ENCODE measurements at places on chromosomes 13 and 19.
A peak's percentile ranks its signal among the peaks of the same experiment; 100 is the strongest.

GRCh38 chr19:28402701-28403290 is 810.2 kb downstream of the UQCRFS1 start:
- no peak for DNase-seq

- DNase-seq, result no peak
Observed at GRCh38 chr19:21269813-21270212, 59.4 kb downstream of the ZNF708 start.

DNA sequence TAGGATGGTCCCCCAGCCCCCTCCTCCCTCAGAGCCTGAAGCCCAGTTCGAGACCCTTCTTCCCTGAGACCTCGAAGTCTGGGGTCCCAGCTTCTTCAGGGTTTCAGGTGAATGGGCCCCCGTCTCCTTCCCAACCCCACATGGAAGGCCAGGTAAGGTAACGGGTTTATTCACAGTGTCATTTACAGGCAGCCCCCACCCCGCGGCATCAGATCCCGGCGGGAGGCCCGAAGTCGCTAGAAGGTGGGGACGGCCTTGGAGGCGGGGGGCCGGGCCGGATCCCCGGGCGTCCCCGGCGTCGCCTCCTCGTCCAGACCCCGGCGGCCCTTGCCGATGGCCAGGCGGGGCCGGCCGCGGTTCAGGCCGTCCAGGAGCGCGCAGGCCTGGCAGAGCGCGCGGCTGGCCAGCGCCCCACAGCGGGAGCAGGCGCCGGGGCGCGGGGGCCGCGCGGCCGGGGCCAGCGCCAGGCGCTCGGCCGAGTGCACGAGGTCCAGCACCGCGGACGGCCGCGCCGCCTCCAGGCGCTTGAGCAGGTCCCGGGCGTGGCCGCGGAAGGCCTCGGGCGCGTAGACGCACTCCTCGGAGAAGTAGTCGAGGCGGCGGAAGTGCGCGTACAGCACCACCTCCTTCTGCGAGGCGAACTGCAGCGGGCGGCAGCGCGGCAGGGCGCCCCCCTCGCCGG is 9.7 kb downstream of the CTU1 start:
- DNase-seq, result peak; percentile 59

DNA sequence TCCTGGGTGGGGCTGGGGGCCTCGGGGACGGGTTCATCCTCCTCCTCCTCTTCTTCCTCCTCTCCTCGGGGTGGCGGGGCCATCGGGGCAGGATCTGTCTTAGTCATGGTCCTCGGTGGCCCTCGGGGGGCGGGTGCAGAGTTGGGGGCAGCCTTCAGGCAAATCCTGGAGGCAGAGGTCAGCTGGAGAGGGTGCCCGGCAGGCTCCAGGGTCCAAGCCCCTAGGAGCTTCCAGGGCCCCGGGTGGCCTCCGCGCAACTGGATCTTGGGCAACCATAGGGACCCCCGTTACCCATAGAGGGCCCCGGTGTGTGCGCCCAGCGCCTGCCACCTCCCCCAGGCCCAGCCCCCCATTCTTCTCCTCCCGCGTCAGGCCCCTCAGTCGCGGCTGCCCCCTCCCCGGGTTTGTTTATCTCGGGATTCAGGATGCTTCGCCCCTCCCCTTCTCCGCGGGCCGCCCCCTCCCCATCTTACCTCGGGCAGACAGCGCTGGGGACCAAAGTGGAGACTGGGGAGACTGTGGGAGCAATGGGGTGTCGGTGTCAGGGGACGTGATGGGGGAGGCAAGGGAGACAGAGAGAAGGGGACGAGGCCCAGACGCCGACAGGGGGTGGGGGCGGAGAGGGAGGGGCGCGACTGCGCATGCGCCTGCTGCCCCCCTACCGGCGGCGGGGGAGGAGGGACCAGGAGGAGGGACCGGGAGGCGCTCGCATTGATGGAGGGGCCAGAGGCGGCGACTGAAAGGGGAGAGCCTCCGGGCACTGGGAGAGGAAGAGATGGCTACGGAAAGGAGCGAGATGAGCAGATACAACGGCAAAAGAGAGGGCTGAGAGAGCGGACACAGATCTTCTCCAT is at the start of gene CLIP3:
TSS of gene CLIP3 (minus strand) at position 623 of the 854 bp plus-strand sequence. CDS start at position 107, 516 bp downstream.
- peak; percentile 86 for DNase-seq

- no peak for DNase-seq
Observed at GRCh38 chr19:21256722-21257121, 72.5 kb downstream of the ZNF708 start.

DNA sequence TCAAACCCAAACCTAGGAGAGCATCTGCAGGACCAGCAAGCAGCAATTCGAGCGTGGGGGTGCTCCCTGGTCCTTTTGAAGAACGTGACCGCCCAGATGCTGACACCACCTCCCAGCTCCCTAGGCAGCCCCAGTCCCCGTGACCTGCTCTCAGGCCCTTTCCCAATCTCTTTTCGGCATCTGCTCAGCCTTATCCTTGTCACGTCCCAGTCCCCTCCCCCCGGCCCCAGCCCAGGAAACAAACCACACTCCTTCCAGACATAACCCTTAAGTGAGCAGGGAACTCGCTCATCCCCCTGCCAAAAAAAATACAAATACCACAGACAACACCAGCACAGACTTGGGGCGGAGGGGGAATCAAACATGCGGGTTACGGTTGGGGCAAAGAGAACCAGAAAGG is 3.3 kb downstream of the MLLT1 start:
- no peak for DNase-seq

DNA sequence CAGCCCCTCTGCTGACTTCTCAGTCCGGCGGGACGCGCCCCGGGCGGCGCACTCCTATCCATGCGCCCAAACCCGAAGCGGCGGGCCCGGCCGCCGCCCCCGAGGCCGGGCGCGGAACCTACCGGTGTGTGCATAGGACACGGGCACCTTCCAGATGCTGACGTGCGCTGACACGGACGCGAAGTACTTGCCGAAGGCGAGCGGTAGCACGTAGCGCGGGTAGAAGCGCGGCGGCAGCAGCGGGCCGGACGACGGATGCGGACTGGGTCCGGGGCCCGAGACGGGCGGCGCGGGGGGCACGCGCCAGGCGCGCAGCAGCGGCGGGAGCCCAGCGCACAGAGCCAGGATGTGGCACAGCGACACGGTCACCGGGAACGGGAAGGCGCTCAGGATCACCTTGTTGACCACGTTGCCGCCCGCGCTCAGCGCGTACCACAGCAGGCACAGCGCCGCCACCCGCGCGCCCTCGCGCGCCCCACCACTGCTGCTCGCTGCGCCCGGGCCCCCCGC is 338 bp downstream of the SLC35E1 start:
- DNase-seq, result peak; percentile 25

- DNase-seq, result no peak
Observed at GRCh38 chr19:41222240-41222639, 3.2 kb downstream of the AXL start.

GRCh38 chr19:51427201-51427600 is 9.8 kb upstream of the SIGLEC10 start:
- no peak for DNase-seq

DNA sequence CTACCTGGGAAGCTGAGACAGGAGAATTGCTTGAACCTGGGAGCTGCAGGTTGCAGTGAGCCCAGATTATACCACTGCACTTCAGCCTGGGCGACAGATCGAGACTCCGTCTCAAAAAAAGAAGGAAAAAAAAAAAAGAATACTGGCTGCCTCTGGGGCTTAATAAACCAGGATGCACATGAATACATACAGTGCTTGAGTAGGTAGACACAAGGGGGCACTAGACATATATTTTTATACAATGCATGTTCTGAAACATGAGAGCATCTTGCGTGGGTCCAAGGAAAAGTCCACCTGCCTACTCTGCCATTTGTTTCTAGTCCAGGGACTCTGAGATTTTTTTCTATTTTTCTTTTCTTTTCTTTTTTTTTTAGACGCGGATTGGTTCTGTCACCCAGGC is 31.2 kb downstream of the KEAP1 start:
- peak; percentile 35 for DNase-seq

DNA sequence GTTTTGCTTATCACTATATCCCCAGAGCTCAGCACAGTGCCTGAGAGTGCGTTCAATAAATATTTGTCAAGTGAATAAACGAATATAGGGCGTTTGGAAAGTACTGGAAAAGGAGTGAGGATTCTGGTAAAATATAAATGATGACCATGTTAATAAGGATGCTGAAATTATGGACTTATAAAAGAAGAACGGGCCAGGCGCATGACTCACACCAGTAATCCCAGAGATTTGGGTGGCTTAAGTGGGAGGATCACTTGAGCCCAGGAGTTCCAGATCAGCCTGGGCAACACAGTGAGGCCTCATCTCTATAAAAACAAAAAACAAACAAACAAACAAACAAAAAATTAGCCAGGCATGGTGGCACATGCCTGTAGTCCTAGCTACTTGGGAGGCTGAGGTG is 198.1 kb downstream of the VWA8 start:
- DNase-seq, result no peak

DNA sequence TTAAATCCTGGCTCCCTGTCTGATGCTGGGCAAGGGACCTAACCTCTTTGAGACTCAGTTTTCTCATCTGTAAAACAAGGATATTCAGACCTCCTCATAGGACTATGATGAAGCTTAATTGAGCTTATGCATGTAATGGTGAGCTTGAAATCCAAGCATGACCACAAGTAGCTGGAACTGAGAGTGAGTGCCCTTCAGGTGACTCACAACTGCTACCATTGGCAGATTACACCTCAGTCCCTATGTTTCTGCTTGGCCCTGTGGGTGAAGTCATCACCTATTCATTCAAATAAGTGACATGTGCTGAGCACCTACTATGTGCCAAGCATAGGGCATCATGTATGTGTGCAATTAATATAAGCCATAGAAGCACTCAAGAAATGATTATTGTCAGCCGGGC is 25.7 kb downstream of the NOVA2 start:
- no peak for DNase-seq

DNA sequence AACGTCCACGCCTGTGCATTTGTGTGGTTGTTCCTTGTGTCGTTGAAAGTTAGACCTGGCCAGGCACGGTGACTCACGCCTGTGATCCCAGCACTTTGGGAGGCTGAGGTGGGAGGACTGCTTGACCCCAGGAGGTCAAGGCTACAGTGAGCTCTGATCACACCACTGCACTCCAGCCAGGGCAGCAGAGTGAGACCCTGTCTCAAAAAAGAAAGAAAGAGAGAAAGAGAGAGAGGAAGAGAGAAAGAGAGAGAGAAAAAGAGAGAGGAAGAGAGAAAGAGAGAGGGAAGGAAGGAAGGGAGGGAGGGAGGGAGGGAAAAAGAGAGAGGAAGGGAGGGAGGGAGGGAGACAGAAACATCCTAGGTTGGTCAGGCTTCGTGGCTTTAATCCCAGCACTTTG is 5.1 kb downstream of the ZNF114 start:
- no peak for DNase-seq

GRCh38 chr13:28983641-28984040 is 163.5 kb downstream of the MTUS2 start:
- DNase-seq, result peak; percentile 32

DNA sequence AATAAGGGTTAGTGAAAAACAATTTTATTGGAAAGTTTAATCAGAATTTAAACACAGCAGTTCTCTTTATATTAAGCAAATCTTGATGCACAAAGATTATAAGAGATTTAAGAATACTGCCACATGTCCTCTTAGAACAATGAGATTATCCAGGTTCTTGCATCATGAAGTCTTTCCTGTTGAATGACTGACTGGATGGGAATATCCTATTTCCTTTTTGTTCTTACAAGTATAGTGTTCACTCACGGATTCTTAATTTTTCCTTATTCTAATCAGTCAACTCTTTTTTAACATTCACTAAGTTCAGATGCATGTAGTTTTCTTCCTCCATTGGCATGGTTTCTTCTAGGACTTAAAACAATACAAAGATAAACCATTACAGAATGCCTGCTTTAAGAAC is 10.1 kb downstream of the URI1 start:
- no peak for DNase-seq

GRCh38 chr19:33022472-33023116 is 42.1 kb downstream of the RHPN2 start:
- peak; percentile 44 for DNase-seq

DNA sequence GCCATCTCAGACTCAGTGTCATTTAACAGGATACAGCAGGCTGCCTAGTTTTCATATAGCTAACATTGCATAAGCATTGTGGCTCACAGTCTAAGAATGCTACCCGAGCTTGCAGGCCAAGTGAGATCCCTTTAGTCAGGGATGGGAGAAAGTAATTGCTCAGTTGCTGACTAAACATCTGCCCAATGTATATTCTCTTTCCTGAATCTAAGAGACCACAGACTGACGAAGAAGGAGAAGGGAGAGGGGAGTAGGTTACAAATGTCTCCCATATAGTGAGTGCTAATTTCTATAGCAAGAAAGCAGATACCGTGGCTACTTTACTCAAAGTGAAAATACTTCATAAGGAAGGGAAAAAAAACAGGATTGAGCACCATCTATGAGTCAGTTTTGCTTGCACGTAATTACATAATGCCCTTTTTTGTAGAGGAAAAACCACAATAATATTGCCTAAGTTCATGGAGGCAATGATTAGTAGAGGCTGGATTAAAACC is 453.9 kb downstream of the COG6 start:
- no peak for DNase-seq

DNA sequence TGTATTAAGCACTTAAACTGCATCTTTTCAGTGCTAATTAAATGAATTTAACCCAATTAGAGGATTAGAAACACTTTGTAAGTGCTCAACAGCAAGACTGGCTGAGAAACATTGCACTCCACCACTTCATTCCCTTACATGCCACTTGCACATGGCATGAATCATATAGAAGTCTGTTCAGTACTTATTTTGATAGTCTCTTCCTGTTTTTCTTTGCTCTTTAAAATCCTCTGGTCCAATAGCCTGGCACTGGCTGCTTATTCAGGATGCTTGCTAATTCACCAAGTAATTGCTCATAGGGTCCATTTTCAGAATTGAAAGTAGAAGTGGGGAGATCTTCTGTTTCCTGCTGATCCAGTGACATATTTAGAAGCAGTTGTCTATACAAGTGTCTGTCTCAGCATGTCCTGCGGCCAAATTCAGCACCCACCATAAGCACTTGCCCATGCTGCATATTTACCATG is 900.1 kb downstream of the PCDH9 start:
- peak; percentile 23 for DNase-seq

- DNase-seq, result no peak
Observed at GRCh38 chr13:74004109-74004508, 130.1 kb downstream of the KLF12 start.

- DNase-seq, result peak; percentile 29
Observed at GRCh38 chr19:49065905-49066512, 1.4 kb upstream of the NTF4 start.

- DNase-seq, result no peak
Observed at GRCh38 chr13:78701383-78701782, 42.4 kb upstream of the OBI1 start.

DNA sequence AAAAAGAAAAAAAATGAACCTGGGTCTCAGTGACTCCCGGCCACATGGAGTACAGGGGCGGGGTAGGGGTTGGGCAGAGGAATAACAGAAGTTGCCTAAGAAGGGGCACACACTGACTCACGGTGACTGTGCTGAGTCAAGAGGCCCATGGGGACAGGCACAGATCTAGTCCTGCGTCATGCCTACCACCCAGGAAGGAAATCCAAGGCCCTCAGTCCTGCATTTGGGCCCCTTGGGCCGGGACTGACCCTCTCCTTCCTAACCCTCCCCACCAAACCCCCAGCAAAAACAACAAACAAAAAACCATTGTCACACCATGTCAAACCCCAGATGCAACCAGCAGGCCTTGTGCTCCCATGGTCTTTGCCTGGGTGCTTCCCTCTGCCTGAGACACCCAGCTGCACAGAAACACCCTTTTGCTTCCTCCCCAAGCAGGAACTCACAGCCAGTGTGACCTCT is 9.6 kb upstream of the NOTCH3 start:
- DNase-seq, result no peak

- no peak for DNase-seq
Observed at GRCh38 chr13:95740979-95741320, 64.0 kb downstream of the DNAJC3 start.
